ENCODE measurements at places on chromosomes 1 and 21. TPM values are rescaled to one million over a fixed set of nuclear protein-coding genes. Genes with fewer than 3 reads are reported as not detected.

The TNFAIP8L2 gene
- 0.70 TPM for total RNA-seq

The CD52 gene
- total RNA-seq = 582 TPM

The ARHGAP30 gene
- 78.9 TPM for total RNA-seq

The OR2T2 gene
- total RNA-seq = not detected

The SLC35E2B gene
- total RNA-seq = 45.3 TPM

Measured in CD4-positive, alpha-beta T cell (primary cell).